ENCODE measurements at places on chromosomes 13 and 19.

DNA sequence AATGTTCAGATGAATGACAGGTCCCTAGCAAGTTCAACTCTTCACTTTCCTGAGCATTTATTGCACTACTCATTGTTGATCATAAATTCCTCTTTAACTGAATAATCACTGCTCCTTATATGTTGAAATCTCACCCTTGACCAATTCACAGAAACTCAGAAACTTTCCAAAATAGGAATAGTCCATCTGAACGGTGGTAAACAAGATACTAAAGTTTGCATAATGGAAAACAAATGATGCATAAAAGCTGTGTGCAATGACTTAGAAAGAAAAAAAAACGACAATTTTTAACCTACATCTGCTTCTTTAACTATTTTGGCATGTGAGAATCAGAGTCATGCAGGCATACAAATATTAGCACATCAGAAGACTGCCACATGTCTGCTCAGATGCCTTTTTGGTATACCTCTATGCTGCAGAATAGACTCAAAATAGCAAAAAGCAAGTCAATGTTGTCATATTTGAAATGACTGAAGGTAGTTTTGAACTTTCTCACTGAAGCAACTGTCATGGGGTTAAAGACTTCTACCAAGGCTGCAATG, 34.8 kb downstream of the SLC10A2 start:
- no peak for DNase-seq

GRCh38 chr13:107554460-107554859, 660.9 kb downstream of the LIG4 start:
- DNase-seq, result no peak

- no peak for DNase-seq
Measured at GRCh38 chr13:67139551-67139950, 90.6 kb downstream of the PCDH9 start.

GRCh38 chr13:111051041-111051725, 63.9 kb upstream of the ARHGEF7 start:
- no peak for DNase-seq
